ENCODE measurements at places on chromosomes 3 and 15. TPM values are rescaled to one million over a fixed set of nuclear protein-coding genes. Genes with fewer than 3 reads are reported as not detected.

The REC114 gene
- not detected for total RNA-seq

The SAXO2 gene
- total RNA-seq: 2.7 TPM

The LRRC3B gene
- total RNA-seq: 0.29 TPM

The KAT2B gene
- 73.3 TPM for total RNA-seq

The C3orf22 gene
- total RNA-seq: not detected

The AGBL1 gene
- total RNA-seq: 0.05 TPM

GRCh38 chr3:192024751-192025150 lies 563.8 kb downstream of the PYDC2 start:
- DNase-seq: no peak

GRCh38 chr3:157573780-157574378 lies 70.7 kb upstream of the VEPH1 start:
- no peak for DNase-seq

DNA sequence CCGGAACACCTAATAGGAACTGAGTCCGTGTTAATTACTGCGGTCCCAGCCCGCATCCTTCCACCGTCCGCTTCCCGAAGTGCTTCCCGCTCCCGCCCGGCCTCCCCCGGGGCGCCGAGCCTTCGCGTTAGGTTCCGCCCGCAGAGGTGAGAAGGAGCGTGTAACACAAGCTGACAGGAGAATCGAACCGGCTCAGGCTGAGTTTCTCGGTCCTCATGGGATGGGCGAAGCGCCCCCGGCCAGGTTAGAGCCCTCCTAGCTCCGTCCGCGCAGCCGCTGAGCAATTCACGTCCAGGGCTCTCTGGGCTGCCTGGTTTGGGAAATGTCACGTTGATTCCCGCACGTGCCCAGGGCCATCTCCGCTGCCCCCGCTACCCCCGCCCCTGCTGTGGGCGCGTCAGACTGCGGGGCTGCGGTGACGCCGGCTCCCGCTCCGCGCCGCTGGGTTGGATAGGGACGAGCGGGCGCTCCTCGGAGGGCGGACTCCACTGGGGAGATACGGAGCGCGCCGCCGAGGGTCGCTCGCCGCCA lies 954 bp downstream of the CLDN11 start:
- DNase-seq: peak; percentile 60

- DNase-seq: no peak
These were observed 1239.5 kb downstream of the SI start for GRCh38 chr3:163838769-163839168.

DNA sequence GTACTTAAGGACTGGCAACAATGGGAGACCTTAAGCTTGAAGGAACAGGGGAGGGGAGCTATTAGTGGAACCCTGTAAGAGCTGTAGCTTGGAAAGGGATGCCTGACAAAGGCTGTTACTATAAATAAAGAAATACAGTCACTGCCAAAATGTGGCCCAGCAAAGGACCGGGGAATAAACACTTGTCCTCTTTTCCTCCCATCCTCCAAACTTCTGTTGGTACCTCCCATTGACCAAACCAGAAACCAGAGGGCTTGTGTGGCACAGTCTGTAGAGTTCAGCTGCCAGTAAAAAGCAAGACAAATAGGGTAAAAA lies 25.1 kb upstream of the TCF12 start:
- no peak for DNase-seq

DNA sequence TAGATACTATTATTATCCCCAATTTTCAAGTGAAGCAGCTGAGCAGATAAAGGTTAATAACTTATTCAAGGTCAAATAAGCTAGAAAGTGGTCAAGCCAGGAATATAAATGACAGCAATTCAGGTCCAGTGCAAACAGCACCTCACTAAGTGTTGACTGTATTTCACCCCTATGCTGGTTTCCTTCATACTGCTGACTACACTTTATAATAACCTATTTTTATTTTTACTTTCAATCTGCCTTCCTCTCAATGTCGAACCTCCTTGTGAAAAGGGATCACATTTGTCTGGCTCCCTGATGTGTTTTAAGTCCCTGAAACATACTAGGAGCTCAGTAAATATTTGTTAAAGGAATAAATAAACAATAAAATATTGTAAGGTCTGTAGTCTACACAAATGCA lies 146.1 kb downstream of the NAALADL2 start:
- DNase-seq: no peak

DNA sequence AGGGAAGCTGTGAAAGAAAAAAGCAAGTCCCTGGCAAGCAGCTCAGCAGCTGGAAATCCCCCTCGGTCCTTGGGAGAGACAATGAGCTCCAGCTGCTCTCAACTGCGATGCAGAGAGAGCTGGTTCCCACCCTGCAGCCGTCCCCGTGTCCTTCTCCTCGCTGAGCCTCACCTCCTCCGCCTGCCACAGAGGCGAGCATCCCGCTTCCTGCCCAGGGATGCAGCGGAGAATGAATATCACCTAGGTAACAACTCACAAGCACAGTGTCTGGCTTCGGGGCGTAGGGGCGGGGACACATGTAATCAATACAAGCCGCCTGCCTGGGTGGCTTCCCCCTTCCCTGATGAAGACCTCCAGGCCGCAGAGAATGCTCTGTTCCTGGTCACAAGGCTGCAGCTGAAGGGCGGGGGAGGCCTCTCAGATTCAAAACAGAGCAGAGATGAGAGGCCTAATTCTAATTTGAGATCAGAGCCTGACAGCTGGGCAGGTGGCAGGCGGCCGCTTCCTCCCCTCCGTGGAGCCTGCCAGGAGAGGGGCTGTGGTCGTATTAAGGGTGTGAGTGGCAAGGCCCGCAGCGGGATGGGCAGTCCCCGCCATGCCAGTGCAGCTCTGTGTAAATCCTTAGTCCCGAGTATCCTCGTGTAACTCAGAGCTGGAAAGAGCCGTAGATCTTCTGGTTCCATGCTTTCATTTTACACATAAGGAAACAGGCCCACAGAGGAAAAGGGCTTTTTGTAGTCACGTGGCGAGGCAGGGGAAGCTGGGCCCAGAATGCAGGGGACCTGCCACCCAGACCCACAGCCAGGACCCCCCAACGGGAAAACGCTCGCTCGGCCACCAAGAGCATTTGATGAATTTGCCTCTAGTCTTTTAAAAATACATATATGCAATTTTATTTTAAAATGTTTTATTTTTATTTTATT lies 24.3 kb downstream of the ZDHHC19 start:
- no peak for DNase-seq

- DNase-seq: no peak
These were observed 1072.7 kb downstream of the EPHA3 start for GRCh38 chr3:90180096-90180495.

- DNase-seq: no peak
These were observed 999.0 kb downstream of the TUSC7 start for GRCh38 chr3:117708601-117709000.

DNA sequence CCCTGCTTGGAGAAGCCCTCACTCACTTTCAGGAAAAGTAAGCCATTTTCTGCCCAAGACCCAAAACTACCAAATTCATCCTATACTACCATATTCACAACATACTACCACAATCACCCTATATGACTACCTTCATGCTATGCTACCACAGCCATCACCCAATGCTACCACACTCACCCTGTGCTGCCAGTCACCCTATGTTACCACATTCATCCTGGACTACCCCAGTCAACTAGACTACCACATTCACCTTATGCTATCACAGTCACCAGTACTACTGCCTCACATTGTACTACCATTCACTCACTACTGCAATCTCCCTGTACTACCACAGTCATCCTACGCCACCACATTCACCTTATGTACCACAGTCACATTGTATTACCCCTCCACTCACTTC lies 58.4 kb upstream of the CDV3 start:
- DNase-seq: no peak

- no peak for DNase-seq
These were observed 29.9 kb downstream of the CRABP1 start for GRCh38 chr15:78370013-78370412.

GRCh38 chr3:195004512-195005250 lies 266.3 kb downstream of the XXYLT1 start:
- DNase-seq: no peak

DNA sequence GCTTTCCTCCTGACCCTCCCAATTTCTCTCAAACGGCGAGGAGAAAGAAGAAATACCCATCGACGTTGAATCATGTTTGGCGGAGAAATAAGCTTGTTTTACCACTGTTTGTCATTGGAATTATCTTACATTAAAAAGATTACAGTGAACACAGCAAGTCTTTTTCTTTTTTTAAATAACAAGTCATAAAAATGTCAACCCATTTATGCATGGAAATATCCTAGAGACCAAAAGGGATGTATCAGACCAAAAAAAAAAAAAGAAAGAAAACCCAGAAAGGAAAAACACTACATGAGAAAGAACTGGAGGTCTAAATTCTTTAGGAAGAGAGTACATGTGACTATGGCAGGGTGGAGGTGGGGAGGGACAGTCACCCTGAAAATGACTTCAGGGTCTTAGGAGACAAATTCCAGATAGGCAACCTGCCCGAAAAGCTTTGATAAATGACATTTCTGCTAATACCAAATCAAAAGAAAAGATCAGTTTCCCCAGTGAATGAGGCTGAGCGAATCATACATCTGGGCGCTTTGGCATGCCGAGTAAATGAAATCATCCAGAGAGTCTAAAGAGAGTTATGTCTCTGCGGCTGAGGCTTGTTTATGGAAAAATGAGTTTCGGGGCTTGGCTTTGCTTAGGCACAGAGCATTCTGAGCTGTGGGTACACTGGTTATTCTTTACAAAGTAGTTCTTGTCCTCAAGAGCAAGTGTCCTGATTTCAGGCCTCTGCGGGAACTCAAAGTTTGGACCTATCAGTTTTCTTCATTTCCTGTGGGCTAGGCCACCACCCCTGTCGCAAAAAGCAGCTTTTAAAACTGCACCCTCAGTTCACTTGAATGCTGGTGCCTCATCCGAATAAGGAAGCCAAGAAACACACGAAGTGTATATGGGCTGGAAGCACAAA lies 110.1 kb upstream of the TGFBR2 start:
- DNase-seq: peak; percentile 42

DNA sequence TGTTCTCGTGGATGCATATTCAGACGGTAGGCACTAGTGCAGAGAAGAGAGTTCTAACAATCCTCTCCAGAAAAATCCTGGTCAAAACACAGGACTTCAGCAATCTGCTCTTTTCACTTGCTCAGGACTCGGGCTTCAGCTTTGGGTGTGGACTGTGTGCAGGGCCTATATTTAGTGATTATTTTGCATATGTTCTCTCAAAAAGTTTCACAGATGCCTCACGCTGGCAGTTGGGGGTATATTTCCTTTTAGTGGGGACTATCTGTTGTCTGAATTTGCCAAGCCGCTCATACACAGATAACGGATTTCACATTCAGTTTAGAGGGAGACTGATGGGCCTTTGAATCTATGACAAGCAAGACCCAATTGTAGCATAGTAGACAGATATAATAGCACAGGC lies 54.4 kb upstream of the LRRN1 start:
- no peak for DNase-seq

DNA sequence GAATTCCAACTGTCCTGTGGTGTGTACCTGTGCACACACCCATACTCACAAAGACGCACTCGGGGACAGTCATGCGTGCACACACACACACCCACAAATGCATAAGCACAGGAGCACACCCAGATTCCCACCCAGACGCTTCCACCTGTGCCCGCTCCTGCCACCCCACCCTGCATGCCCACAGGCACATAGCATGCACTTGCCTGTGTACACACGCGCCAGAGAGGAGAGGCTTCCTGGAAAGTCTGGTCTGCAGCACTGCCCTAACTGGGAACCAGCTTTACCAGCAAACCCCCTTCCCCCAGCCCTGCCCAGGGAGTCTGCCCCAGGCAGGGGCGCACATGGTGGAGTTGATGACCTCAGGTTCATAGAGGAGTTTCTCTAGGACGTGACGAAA lies 246.2 kb downstream of the UACA start:
- DNase-seq: no peak

Measured in left cardiac atrium (tissue), 4 donors.